ENCODE measurements at places on chromosomes 13 and 19.

DNA sequence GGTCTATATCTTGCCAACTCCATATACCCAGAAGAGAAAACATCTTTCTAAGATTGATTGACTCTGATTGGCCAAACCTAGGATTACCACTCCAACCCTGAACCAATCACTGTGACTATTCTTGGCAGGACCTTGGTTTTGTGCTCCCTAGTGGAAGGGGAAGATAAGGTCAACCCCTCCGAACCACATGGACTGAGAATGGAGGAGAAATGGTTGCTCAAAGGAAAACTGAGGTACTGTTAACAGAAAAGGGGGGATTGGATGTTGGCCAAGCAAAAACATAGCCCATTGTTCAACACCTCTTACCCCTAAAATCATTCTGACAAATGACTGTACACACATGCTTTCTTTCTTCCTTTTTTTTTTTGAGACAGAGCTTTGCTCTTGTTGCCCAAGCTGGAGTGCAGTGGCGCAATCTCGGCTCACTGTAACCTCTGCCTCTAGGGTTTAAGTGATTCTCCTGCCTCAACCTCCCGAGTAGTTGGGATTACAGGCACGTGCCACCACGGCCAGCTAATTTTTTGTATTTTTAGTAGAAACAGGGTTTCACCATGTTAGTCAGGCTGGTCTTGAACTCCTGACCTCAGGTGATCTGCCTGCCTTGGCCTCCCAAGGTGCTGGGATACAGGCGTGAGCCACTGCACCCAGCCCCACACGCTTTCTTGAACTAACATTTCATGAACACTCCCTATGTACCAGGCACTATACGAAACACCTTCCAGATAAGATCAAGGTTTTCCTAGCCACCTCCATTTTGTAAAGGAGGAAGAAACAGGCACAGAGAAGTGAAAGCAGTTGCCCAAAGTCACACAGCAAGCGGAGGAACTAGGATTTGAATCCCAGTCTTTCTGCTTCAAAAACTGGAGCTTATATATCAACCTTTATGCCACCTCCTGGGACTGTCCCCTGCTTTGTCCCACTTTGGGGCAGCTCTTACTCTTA, 6.5 kb downstream of the MEIOSIN start:
- DNase-seq: no peak

DNA sequence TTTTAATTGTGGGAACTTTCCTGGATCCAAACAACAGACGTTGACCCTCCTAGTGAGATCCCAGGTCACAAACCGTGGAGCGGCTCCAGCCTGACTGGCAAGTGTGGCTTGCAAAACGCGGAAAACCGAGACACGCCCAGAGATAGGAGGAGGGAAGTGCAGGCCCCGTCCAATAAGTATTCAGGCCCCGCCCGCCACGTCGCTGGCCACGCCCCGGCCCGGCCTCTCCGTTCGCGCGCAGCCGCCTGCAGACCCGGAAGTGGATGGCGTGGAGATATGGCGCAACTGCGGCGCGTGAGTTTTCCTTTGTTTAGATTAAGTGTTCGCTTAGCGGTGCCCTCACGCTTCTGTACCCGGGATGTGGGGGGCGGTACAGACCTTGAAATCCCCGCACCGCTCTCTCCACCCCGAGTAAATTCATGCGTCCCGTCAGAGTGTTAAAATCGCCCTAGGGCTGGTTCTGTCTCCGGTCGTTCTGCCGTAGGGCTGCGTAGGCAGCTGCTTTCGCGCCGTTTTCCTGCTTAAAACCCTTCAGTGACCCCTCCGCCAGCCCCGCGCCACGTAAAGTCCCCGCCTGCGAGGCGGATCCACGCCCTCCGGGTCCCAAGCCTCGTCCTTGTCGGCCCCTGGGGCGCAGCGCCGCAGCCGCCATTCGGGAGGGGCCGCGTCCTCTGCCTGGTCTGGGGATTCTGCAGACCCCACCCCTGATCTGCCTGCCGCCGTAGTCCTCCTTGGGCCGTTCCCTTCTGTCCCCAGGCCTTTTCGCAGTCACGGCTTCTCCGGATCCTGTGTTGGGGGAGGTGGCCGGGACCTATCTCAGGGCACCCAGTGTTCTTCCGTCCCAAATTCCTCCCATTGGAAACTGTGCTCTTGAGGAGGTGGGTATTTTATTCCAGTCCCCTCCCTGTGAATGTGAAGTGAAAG, at the start of gene ZNF766:
ZNF766 (plus strand) TSS at position 250 of the 924 bp plus-strand sequence; CDS start at position 277, 27 bp downstream.
- peak; percentile 99 for DNase-seq

- DNase-seq: no peak
These were observed 1533.6 kb downstream of the UQCRFS1 start for GRCh38 chr19:27679399-27679798.

- DNase-seq: peak; percentile 79
These were observed 1.4 kb downstream of the CIC start for GRCh38 chr19:42270346-42271044.

DNA sequence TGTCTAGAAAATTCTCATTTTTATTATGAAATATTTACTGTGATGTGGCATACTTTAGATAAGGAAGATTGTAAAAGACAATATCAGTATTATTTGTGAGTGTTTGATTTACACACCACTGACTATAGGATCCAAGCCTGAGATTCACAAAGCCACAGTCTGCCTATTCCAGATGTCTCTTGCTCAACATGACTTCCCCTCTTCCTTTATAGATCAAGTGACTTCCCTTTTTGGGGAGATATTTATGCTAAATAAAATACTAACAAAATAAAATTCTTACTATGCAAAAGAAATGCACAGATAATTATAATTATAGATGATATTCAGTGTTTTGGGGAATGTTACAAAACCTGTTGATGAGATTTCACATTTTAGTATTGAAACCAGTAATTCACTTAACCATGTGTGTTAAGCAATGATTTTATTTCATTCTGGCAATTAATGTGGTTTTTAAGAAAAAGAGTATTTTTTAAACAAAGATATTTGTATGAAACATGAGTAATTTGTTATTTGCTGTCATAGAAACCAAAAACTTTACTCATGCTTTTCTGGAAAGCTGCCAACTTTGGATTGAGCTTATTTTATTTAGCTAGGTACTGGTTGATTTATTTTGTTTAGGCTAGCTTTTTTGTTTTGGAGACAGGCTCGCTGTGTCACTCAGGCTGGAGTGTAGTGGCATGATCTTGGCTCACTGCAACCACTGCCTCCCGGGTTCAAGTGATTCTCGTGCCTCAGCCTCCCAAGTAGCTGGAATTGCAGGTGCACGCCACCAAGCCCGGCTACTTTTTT, 13.7 kb upstream of the GPR183 start:
- peak; percentile 55 for DNase-seq

DNA sequence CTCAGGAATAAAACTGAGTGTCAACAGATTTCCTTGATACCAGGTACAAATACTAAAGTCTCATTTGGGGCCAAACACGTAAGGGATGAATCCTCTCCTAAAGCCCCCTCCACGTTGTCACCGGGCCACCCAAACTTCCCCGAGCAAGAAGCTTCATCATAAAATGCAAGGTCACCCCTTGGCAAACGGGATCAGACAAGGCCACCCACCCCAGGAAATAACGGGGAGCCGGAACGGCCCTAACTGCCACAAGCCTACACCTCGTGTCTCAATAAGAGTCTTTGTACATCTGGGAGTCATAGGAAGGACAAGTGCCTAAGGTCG, 717 bp downstream of the EEF2 start:
- DNase-seq: peak; percentile 16

GRCh38 chr13:20006206-20006605, 47.7 kb downstream of the ZMYM2 start:
- no peak for DNase-seq

DNA sequence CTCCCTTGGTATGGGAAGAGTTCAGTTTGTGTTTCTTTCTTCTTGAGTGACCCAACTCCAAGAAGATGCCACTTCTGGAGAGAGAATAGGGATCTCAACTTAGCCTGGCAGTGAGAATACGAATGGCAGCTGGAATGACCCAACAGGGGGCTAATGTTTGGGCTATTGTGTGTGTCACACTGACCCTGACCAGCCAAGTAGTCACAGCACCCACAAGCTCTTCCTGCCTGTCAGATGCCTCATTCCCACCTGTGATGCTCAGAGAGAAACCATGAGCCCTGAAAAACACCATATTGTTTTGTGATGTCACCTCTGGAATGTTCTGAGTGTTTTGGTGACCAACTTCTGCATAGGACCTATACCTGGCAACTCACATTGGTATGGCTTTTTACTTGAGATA, at the start of gene CBY2:
CBY2 (plus strand) TSS at position 233 of the 400 bp plus-strand sequence; CDS start at position 304, 71 bp downstream.
- no peak for DNase-seq

DNA sequence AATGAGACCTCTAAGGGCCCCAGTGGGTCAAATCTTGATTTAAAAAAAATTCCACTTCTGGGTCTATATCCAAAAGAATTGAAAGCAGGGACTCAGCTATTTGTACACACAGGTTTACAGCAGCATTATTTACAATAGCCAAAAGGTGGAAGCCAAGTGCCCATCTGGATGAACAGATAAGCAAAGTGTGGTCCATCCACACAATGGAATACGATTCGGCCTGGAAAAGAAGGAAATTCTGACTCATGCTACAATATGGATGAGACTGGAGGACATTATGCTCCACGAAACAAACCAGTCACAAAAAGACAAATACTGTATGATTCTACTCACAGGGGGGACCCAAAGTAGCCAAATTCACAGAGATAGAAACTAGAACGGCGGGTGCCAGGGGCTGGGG, 76.7 kb downstream of the CACNA1A start:
- no peak for DNase-seq

- DNase-seq: no peak
These were observed 799.4 kb downstream of the PCDH9 start for GRCh38 chr13:66430728-66431127.

DNA sequence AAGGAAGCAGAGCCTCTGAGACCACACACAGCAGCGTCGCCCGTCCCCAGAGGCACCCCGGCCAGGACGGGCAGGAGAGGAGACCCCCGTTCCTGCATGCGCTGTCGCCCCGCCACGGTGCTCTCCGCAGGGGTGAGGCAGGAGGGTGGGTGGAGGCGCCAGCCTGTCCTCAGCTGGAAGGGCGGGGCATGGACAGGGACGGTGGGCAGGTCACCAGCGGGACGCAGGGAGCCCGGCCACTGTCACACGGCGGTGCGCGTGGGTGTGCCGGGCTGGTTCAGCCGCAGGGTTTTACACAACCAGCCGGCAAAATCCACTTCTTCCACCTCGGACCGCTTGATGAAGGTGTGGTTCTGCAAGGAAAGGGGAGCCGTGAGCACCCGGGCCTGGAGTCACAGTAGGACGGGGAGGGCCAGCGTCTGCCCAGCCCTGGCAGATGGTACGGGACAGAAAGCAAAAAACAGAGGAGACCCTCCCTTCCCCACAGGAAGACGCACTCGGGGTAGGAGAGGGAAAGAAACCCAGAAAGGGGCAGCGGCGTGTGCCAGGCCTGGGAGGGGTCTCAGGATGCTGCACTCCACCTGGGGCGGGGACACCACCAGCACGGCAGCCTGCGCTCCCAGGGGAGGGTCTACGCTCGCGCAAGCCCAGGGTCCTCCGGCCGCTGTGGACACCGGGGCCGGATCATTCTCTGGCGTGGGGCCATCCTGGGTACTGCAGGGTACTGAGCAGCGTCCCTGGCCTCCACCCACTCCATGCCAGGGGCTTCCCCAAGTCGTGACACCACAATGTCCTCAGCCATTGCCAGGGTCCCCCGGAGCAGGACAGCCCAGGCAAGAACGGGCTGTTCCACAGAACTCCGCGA, 23.9 kb upstream of the ZBTB7A start:
- DNase-seq: no peak

DNA sequence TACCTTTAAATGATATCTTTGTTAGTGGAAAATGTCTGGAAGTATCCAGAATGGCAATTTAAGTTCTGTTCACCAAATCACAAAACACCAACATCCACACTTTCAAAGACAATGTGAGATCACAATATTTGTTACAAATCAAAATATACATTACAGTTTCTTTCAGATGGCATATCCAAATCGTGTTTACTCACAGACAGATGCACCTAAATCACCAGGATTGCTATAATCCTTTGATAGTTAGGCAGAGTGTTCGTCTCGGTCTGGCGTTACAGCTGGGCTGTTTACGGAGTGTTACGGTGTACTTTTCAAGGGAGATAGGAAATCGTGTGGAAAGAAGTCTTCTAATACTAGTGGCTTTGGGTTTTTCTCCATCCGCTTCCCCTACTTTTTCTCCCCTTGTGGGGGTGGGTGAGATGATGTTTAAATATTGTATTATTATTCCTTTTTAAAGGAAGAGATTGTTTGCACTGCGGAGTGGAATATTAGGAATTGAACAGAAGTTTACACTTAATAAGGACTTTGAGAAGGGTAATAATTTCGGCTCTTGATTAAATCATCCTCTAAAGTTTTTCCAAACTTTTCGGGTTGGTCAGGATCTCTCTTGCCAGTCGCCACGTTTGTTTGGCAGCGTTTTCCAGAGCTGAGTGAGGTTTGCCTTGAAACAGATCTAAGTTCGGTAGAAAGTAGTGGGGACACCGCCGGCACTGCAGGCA, 1.8 kb downstream of the MAB21L1 start:
- no peak for DNase-seq

- no peak for DNase-seq
These were observed 2.1 kb upstream of the ZNF578 start for GRCh38 chr19:52451241-52451640.

DNA sequence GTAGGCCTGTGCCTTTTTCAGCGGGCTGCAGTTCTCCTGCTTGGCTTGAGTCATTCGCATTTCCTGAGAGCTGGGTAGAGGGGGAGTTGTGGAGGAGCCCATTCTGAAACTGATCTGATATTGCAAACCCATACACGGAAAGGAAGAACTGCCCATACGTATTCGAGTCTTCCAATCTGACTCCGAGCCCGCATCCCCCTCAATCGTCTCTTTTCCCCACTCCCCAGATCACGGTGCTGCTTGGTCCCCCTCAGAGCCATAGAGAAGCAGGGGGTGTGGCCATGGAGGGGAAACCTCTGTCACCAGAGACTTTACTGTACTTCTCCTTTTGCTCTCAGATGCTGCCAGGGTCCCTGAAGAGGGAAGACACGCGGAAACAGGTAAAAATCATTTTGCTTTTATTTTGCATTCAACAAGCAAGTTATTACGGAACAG, at the start of gene CD22:
CD22 (plus strand) TSS at position 337 of the 435 bp plus-strand sequence. CDS start 2,854 bp downstream, outside the sequence.
- no peak for DNase-seq

DNA sequence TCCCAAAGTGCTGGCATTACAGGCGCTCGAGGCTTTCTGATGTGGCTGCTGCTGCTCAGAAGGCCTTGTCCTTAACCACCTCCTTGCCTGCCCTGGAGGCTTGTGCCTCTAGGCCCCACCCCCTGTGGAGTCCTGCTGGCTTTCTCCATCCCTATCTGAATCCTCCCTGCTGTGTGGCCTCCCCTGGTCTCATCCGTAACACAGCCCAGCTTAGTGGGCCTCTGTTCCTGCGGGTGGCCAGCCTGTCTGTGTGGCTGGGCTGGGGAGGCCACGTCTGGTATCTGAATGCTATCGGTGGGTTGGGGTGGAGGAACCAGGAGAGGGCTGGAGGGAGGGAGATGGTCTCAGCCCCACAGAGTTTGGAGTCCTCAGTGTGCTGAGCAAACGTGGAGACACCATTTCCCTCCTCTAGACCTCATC, 4.7 kb downstream of the RPL28 start:
- DNase-seq: no peak
